Retina (tissue), 1 donor: ENCODE measurements at places on chromosomes 6 and 20.
A peak's percentile ranks its signal among the peaks of the same experiment; 100 is the strongest.

- DNase-seq: no peak
These were observed 26.2 kb downstream of the TMEM170B start for GRCh38 chr6:11563793-11564192.

GRCh38 chr20:17614176-17614811 lies 44.4 kb downstream of the DSTN start:
- DNase-seq: no peak

DNA sequence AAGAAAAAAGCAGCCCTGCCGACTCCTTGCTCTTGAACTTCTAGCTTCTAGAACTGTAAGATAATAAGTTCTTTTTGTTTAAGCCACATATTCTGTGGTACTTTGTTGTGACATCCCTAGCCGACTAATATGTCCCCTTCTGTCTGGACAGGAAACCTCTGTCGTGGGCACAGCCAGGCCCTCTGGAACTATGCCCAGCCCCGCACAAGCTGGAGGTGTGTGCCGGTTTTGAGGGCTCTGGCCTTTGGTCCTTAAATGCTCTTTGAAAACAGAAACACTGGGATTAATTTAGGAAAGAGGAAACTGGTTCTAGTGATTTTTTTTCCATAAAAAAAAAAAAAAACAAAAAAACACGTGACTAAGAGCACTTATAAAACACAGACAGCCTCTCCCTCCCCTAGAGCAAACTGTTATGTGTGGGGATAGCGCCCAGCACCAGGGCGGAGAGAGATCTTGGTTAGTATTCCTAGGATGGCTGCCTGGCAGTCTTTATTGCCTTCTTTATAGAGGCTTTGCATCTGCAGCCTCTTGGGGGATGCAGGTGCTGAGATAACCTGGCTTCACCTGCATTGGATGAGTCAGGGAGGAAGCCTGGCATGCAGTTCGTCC lies 244.3 kb downstream of the NFATC2 start:
- DNase-seq: no peak

- DNase-seq: no peak
These were observed 1305.2 kb downstream of the EPHA7 start for GRCh38 chr6:92114091-92114675.

GRCh38 chr6:164167873-164168405 lies 753.4 kb downstream of the QKI start:
- peak; percentile 26 for DNase-seq

GRCh38 chr6:69064226-69064625 lies 429.1 kb downstream of the ADGRB3 start:
- no peak for DNase-seq

DNA sequence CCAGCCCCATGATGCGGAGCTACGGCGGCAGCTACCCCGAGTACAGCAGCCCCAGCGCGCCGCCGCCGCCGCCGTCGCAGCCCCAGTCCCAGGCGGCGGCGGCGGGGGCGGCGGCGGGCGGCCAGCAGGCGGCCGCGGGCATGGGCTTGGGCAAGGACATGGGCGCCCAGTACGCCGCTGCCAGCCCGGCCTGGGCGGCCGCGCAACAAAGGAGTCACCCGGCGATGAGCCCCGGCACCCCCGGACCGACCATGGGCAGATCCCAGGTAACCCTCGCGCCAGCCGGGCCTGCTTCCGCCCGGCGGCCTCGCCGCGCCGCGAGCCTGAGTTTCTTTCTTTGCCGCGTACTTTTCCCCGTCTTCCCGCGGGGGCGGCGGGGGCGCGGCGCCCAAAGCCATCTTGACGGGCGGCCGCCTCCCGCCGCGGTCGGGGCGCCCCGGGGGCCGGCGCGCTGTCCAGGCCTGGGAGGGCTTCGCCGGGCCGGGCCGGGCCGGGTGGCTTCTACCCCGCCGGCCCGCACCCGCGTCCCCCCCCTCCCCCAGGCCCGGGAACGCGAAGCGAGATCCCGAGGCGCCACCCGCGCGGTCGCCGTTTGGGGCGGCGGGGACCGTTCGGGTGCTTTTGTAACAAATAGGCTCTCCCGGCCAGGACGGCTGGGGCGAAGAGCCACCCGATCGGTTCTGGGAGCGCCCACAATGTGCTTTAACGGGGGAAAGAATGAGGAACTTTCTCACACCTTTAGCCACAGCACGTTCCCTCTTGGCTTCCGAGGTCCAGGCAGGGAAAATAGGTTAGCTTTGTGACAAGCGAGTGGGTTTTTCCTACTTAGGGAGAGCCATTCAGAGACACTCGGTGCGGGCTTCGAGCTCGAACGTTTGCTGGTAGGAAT lies 2.3 kb downstream of the ARID1B start:
- peak; percentile 77 for DNase-seq

DNA sequence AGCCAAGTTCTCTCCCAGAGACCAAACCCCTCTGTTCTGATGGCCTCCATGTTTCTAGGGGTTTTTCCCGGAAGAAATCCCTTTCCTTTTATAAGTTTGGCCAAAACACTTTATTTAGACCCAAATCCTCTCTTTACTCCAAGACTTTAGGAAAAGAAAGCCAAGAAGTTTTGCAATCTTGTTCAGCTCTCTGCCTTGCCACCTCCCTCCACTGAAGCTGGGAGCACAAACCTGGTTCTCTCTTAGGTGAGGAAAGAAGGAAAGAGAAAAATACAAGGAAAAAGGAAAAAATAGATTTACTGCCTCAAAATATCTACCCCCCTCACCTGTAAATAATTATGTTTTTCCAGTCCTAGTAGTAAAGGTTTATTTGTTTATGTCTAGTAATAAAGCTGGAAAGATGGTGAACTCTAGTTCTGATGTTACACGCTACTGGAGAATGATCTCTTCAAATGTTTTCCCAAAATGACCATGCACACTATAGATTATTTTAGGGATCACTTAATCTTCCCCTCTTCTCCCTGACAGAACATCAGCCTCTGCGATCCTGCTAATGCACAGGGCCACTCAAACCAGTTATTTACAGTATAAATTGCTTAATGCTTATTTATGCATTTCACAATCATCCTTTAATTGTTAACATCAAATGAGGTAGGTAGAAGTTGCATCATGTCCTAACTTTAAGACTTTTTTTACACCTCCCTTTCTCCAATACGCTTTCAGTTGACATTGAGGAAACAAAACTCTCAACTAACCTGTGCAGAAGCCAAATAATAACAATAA lies 10.9 kb upstream of the ARG1 start:
- DNase-seq: no peak

DNA sequence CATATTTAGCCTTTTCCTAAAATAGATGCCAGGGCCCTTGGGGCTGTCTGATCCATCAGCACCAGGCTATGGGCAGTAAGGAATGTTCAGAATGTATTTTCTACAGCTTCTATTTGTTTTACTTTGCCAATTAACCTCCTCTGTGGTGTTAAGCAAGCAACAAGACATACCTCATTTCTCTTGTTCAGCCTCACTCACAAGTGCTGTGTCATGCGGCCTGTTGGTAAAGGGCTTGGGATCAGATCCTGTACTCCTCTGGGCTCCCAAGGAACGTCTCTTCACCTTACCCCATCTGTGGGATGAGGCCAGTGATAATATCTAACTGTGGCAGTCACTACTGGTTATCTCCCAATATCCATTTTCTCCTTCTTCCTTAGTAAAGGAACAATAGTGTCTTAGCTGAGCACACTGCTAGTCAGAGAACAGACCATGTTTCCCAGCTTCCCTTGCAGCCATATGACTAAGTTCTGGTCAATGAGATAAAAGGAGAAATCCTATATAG lies 7.0 kb upstream of the DSTN start:
- DNase-seq: no peak

DNA sequence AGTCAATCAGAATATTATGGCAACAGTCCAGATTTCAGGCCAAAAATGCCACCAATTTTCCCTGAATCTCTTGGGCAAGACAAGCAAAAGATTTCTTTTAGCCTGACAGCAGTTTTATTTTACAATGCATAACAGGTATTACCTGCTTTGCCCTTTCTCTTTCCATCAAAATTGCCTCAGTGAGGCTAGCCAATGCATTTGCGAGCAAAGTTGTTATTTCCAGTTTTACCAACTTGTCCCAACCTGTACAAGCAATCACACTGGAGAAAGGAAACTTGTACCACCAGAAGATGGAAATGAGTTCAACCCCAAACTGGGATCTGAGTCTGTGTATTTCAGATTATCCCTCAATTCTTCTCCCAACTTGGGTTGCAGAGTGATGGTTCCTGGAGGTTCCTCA lies 279.9 kb upstream of the CDYL start:
- no peak for DNase-seq

DNA sequence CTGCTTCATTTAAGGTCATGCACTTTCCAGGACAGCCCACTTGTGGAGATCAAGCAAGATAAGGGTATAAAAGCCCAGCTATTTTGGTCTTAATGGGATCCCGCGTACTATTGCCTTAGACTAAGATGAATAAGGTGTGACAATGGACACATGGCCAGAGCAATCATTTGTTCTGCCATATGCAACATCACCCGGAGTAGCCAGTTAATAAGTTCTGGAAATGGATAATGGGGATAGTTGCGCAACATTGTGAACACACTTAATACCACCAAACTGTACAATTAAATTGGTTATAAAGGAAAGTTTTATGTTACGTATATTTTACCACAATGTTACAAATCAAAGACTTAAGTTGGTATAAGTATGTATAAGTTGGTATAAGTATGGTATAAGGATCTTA lies 674.5 kb downstream of the HDGFL1 start:
- no peak for DNase-seq

- DNase-seq: no peak
These were observed 15.4 kb upstream of the FBXO30 start for GRCh38 chr6:145829950-145830349.

- DNase-seq: no peak
These were observed 343.6 kb upstream of the SASH1 start for GRCh38 chr6:147999001-147999540.

- no peak for DNase-seq
These were observed 48.0 kb downstream of the VAPB start for GRCh38 chr20:58436868-58437645.

- DNase-seq: no peak
These were observed 89.1 kb upstream of the PLEKHG1 start for GRCh38 chr6:150510576-150510975.

GRCh38 chr20:4234128-4234527 lies 218.8 kb upstream of the RNF24 start:
- no peak for DNase-seq

- DNase-seq: no peak
These were observed 79.5 kb upstream of the MARCKS start for GRCh38 chr6:113777601-113778000.

DNA sequence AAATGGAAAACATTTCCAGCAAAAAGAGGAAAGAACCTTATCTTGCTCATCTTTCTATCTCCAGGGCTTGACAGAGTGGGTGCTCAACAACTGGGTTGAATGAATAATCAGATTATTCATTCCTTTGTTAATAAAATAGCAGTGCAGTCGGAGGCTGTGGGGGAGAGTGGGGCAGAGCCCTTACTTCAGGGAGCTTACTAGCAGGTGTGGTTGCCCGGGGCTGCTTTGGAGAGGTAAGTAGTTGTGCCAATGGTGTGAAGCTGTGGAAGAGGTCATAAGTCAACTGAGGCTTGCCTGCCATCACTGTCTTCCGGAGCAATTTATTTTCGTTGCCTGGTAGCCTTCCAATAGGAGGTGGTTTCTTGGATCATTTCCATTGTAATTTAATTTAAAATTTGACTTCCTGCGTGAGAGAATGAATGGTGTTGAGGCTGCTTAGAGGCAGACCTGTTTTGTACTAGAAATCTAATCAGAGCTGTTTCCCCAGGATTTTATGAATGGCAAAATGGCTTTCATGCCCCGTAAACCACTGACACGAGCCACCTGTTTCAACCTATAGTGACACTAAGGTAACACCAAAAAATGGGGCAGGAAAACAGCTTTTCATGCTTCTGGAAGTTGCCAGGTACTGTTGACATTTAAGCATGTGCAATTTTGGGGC lies 51.4 kb downstream of the ZDHHC14 start:
- no peak for DNase-seq

DNA sequence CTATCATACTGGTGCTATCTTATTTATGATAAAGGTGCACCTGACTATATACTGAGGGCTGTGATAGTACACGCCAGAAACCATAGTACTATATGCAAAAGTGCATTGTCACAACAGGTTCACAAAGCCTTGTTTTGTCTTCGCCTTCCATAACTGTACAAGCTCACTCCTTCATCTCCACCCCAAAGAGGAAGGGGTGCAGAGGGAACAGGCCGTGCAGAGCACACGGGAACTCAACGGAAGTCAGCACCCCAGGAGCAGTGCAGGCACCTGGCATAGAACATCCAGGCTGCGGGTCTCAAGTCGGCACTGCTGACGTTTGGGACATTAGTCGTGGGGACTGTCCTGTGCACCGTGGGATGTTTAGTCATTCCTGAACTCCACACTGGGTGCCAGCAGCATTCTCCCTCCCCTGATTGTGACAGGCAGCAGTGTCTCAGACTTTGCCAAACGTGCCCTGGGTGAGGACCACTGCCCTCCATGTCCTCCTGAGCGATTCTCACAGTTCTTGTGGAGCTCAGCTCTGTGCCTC lies 99.7 kb downstream of the PXDC1 start:
- no peak for DNase-seq

DNA sequence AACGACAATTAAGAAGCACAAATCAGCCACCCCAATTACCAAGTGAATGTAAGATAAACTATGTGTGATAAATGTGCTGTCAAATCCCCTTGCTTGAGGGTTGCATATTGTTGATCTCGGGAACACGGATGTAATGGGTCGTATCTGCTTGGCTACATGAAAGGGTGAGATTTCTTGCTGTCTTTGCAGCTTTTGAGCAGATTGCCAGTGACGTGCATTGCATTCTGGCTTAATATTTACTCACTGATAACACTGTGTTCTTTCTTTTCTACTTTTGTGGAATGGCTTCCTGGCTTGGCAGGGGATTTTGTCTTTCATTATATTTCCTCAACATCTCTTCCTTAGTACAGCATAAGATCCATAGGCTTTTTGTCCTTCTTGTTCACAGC lies 10.5 kb upstream of the FAM210B start:
- DNase-seq: no peak

- peak; percentile 66 for DNase-seq
These were observed 88.5 kb downstream of the DTD1 start for GRCh38 chr20:18676396-18676795.

DNA sequence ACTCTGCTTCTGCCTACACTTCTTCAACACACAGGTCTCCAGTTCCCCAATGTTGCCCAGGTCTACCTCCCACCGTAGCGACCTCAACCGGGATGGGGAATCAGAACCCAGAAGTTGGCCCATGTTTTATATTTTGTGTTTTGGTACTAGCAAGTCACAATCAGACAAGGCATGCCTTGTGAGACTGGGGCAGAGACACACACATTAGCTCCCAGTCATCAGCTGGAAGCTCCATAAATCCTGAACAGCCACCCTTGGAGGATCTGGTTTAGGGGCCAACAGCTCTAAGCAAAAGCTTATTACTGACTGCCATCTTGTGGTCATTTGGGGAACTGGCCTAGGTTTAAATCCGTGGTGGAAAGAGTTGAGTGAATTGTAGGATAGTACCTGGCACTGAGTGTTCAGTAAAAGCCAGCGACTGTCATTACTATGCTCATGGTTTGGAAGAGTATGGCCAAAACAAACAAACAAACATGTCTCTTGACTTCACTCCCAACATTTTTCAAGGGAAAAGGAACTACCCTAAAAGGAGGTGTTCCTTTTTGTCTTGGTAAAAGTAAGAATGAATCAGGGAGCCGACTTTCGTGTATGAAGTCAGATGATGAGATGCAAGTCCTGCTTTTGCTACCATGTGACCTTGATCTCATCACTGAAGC lies 40.5 kb downstream of the PIM1 start:
- peak; percentile 77 for DNase-seq

GRCh38 chr6:47654255-47654654 lies 44.1 kb upstream of the ADGRF4 start:
- no peak for DNase-seq
